AG04450 (cell line): ENCODE measurements at places on chromosomes 12 and 14. TPM values are rescaled to one million over a fixed set of nuclear protein-coding genes. Genes with fewer than 3 reads are reported as not detected.

- no peak for DNase-seq
These were observed 19.1 kb downstream of the TUNAR start for GRCh38 chr14:95895720-95896119.

DNA sequence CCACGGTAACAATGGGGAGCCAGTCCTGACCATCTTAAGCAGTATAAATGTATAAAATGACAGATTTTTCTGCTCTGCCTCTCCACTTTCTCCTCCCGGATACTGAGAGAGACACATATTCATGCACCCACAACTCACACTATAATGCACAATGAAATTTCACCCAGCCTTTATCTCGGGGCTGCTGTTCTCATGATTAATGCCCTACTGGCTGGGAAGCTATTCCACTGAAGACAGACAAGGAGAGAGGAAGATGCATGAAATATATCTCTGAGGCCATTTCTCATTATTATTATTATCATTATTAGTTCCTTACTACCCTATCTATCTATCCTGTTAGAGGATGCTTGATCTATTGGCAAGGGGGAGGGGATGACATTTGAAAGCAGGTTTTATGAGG lies 501.7 kb downstream of the DIO2 start:
- no peak for DNase-seq

DNA sequence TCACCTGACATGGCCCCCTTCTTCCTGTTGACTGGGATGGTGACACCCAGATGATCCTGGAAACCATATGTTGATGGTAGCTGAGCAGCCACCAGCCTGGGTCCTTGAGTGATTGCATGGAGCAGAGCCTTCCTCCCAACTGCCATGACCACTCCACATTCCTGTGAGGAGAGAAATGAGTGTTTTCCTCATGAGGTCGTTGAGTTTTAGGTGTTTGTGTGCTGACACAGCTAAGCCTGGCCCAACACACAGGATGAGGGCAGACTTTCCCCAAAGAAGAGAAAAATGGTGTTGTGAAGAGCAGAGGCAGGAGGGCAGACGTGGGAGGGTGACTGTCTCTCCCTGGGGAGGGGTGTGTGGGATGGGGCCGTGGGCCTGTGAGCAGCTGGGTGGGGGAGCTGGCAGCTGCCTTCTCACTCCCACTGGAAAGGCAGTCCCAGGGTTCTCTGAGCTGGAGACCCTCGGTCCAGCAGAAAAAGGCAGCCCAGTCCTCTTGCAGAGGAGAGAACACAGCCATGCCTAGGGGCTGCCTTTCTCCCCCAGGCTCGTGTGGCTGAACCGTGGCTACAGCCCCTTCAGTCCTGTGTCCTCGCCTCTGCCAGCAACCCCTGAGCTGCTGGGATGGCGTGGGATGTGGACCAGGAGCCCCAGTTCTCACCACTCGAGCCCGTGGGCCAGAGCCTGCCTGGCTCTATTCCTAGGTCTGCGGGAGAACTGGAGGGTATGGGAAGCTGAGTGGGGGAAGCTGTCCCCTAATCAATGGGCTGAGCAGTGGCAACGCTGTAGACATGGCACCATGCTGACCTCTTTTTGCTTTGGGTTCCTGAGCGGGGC lies 257.0 kb downstream of the ADGRD1 start:
- no peak for DNase-seq

DNA sequence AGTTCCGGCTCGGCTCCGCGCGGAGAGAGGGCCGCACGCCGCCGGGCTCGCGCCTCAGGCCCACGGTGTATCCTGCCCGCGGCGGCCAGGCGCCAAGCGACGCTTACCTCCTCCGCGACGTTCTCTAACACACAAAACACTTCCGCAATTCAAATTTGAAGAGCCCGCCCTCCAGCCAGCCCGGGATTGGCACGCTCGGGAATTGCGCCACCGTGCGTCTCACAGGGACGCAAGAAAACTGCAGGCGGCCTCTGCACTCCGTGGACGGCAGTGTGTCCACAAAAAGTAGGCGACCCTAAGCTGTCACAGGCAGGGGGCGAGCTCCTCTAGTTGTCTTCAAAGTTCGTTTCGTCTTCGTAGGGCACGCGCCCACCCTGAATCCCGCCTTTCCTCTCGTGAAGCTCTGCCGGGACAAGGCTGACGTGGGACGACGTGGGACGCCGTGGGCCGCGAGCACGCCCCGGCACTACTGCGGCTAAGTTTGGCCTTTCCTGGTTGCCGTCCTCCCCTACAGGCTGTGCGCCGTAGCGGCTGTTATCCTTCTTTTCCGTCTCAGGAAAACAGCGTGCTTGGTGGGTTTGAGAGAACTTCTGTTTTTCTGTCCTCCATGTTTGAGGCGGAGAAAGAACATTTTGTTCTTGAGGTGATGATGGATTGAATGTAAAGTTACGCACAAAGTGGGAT lies at the start of gene MIS18BP1:
Gene MIS18BP1, minus strand, starts transcription at position 133 of the 684 bp plus-strand sequence. CDS start 5,916 bp downstream, outside the sequence.
- peak; percentile 87 for DNase-seq

DNA sequence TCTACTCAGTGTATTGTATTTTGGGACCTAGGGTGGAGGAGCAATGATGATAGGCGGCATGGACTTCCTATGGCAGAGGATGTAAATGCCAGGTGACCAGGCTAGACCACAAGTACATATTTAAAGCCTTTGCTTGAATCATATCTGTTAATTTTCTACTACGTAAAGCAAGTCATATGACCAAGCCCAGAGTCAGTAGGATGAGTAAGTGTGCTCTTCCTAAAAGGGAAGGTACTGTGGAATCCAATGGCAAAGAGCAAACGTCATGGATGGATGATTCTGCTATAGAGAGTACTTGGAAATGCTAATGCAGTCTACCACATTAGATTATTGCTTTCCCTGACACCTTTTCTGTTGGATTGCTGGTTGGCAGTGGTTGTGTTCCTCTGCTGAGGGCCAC lies 16.8 kb downstream of the GPATCH2L start:
- no peak for DNase-seq

GRCh38 chr12:94263011-94263811 lies 114.8 kb downstream of the PLXNC1 start:
- no peak for DNase-seq

The OR10G2 gene
- polyA plus RNA-seq: not detected in 2 replicates

The TMEM63C gene
- not detected in 2 replicates for polyA plus RNA-seq

The SELPLG gene
- 6.1 and 9.8 TPM in 2 replicates for polyA plus RNA-seq

The LRRC10 gene
- polyA plus RNA-seq: not detected in 2 replicates

The RGS6 gene
- not detected in 2 replicates for polyA plus RNA-seq
